ENCODE measurements at places on chromosomes 11 and 22. TPM values are rescaled to one million over a fixed set of nuclear protein-coding genes. Genes with fewer than 3 reads are reported as not detected.

Gene OSBP2
- total RNA-seq: 8.0 TPM

Gene VPREB1
- not detected for total RNA-seq

Gene RFPL3
- not detected for total RNA-seq

Gene PANX3
- total RNA-seq: not detected

Gene C22orf42
- not detected for total RNA-seq

Gene SMC1B
- total RNA-seq: not detected

Gene CDC42EP1
- total RNA-seq: 36.1 TPM

Gene SSTR3
- total RNA-seq: under 0.01 TPM

Gene ZNF215
- total RNA-seq: 3.8 TPM
